ENCODE measurements at places on chromosomes 4 and X.

DNA sequence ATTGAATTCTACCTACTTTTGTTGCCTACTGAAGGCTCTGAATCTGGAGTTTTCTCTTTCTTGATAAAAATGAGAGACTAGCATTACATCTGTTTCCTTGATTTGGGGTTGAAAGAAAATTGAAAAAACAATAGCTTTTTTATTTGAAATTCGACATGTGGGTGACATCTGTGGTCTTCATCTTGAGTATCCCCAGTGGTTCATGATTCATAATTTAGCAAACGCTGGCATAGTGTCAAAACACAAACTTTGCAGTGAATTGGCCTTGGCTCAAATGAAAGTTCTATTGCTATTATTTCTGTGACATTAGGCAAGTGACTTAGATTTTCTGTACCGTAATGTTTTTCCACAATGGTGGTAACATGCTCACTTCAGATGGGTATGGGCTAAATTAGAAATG is 747.6 kb downstream of the PCDH7 start:
- no peak for DNase-seq

DNA sequence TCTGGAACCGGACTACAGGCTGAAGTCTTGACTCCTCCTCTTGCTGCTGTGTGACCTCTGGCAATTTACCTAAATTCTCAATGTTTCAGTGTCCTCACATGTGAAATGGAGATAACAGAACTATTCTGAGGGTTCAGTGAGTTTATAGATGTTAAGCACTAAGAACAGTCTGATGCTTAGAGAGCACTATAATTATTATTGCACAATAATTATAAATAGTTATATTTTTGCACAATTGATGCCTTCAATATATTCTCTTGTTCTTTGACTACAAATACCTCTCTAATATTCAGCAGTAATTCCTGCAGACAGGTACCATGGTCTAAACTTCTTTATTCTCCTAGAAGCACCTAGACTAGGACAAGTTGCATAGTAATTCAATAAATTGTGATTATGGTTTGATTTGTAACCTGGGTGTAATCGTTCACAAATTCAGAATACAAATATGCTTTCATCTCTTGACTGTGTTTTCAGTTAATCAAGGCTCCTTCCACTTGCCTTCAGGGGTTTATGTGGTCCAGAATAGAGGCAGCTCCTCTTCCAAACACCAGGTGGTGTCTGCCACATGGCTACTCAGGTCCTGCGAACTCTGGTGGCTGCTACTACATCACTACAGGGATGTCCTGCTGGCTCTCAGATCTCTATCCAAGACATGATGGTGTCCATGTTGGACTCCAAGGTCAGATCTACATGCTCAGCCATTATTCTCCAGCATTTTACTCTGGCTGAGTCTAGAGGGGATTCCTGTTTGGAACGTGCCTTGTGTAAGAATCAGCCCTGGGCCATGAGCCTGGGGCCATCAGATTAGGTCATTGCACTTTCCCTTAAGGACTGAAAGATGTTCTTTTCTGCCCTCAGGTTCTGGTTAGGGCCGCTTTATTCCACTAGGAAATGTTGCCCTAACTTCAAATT is 103.4 kb downstream of the QRFPR start:
- DNase-seq: peak; percentile 51

DNA sequence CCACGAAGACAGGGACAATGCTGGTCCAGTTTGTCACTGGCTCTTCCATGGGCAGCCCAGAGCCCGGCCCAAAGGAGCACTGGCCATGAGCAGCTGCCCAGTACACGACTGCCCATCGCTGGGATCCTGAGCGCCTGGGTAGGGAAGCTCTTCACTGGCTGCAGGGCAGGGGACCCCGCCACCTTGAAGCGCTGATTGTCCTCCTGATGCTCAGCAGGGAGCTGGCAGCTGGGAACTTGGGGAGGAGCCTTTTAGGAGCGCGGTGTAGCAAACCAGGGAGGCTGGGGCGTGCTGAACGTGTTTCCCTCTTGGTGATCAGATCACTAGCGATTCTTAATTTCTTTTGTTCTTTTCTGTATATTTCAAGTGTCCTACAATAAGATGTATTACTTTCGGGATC is 1.8 kb downstream of the L1CAM start:
- no peak for DNase-seq

GRCh38 chr4:7210824-7211223 is 18.5 kb downstream of the SORCS2 start:
- DNase-seq: no peak

GRCh38 chr4:35934320-35934981 is 309.9 kb downstream of the ARAP2 start:
- peak; percentile 66 for DNase-seq

All from DMS53 (cell line).